ENCODE measurements at places on chromosomes 1 and 21.
A peak's percentile ranks its signal among the peaks of the same experiment; 100 is the strongest.

GRCh38 chr1:203219934-203220333 is 9.5 kb downstream of the CHIT1 start:
- DNase-seq: peak; percentile 25

DNA sequence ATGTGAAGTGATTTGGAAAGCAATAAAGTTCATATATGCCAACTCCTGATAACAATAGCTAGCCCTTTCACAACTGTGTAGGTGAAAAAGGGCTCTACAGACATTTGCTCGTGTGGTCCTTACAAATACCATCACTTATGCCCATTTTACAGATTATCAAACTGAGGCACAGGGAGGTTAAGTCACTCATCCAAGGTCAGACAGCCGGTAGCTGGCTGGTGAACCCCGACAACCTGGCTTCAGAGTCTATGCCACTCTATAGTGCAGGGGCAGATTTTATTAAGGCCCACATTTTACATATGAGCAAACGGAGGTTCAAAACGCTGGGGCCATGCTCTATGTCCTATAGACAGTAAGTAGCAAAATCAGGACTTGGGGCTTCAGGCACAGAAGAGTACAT is 280.5 kb downstream of the RRAGC start:
- DNase-seq: no peak

DNA sequence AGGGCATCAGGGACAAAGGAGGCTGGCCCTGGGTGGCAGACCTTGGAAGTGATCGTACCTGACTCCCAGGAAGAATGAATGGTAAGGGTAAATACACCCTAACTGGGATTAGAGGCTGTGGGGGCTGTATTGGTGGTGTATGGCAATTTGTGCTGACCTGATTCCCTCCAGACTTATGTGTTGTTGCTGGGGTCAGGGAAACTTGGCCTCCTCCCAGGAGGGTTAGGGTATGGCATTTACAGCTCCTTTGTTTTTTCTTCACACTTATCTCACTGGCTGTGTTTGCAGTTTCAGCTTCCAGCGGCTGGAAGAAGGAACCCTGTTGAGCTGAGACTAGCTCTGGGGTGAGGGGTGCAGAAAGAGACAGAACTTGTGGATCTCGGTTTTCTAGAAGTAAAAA is 8.2 kb downstream of the VANGL1 start:
- no peak for DNase-seq

DNA sequence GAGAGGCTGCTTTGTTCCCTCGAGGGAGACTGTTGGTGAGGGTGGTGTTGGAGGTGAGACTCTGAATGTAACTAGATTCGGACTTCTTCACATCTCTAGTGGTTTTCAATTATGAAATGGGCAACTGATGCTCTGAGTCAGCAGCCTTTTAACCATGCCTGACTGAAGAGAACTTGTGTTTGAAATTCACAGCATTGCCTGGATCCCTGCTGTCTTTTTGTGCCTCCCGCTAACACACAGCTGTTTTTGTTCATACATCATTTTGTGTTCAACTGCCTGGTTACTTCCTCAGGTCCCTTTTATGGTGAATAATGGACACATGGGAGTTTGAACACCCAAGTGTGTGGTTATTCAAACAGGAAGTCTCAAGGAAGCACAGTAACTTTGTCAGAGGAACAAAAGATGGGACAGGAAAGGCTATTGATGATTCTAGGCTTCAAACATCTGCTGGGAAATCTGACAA is 16.8 kb downstream of the LAMC1 start:
- DNase-seq: no peak

GRCh38 chr1:223258751-223259198 is 105.2 kb downstream of the SUSD4 start:
- DNase-seq: peak; percentile 57

- DNase-seq: no peak
These were observed 641.7 kb downstream of the AJAP1 start for GRCh38 chr1:5296095-5296494.

DNA sequence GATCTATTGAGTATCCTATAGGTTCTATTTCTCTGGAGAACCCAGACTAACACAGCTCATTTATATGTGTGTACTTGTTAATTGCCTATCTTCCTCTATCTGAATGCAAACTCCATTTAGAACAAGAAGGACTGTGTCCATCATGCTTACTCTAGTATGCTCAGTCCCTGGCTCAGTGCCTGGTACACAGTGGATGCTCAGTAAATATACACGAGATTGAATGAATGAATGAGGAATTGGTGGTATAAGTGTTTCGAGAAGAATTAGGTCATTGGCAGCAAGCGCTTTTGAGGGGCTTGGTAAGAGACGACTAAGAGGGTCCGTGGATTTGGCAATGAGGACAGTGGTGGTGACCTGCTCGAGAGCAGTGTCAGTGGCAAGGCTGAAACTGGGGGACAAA is 112.5 kb downstream of the CSMD2 start:
- no peak for DNase-seq

DNA sequence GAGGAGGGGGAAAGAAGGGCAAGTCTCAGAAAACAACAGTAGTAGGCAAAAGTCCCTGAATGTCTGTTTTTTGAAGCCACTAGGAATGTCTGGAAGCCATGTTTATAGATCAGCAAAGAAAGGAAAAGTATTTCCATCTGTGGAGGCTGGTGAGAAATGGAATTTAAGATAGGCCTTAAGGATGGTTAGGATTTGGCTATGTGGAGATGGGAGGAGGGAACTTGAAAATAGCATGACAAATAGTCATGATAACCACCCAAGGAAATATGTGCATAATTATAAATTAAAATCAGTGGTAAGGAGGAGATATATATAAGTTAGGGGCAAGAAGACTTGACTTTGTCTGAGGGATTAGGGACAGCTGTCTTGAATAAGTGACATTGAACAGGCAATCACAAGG is 33.8 kb upstream of the FGGY start:
- no peak for DNase-seq

GRCh38 chr21:22438428-22439086 is 1440.3 kb downstream of the NCAM2 start:
- DNase-seq: no peak

DNA sequence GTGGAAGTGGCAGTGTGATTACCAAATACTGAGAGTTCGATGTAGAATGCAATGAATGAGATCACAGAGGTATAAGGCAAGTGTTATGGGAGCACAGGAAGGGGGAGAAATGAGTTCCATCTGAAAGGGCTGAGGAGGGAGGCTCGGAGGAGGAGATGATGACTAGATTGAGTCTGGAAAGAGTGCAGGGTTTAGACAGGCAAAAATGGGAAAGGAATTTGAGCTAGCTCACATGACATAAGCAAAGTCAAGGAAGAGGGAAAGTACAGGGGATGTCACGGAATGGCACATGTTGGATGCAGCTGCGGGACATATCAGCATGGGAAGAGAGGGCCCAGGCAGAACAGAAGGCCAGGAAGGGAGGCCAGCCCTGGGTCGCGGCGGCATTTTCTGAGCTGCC is 132.7 kb downstream of the RUNX1 start:
- no peak for DNase-seq

GRCh38 chr21:46207006-46207919 is 21.3 kb downstream of the LSS start:
- DNase-seq: no peak
